ENCODE measurements at places on chromosomes 5 and 9. TPM values are rescaled to one million over a fixed set of nuclear protein-coding genes. Genes with fewer than 3 reads are reported as not detected.

DNA sequence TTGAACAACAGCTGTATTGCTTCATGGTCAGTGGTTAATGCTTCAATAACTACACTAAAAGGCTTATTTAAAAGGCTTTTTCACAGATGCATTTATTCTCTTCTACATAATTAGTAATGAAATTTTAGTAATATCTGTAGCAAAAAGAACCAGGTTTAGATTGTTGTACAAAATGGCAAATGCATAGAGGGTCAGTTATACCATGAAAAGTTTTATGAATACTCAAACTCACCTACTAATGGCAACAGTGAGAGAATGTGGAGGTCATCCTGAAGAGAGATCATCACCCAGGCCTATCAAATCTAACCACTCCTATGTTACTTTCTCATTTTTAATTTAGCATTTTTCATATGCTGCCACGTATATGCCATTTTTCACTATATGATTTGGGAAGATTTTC is 444.3 kb upstream of the CDH9 start:
- no peak for DNase-seq

GRCh38 chr5:119187776-119188529 is 117.1 kb downstream of the DMXL1 start:
- DNase-seq = no peak

- no peak for DNase-seq
These were observed 165.8 kb upstream of the MAP3K1 start for GRCh38 chr5:56649569-56649968.

- no peak for DNase-seq
These were observed 8.3 kb upstream of the NRARP start for GRCh38 chr9:137310189-137311052.

GRCh38 chr5:58351190-58351589 is 108.7 kb downstream of the PLK2 start:
- DNase-seq = no peak

DNA sequence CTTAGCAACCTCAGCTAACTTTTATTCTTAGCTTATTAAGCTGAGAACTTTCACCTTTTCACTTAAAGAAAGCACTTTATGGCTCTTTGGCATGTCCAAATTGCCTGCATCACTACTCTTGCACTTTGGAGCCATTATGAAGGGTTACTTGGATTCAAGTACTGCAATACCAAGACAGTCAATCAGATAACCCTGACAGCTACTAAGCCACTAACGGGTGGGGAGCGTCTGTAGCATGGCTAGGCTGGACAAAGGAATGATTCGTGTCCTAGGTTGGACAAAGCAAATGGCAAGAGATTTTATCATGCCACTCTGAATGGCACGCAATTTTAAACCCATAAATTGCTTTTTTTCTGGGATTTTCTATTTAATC is 39.6 kb downstream of the TRPM6 start:
- DNase-seq = no peak

DNA sequence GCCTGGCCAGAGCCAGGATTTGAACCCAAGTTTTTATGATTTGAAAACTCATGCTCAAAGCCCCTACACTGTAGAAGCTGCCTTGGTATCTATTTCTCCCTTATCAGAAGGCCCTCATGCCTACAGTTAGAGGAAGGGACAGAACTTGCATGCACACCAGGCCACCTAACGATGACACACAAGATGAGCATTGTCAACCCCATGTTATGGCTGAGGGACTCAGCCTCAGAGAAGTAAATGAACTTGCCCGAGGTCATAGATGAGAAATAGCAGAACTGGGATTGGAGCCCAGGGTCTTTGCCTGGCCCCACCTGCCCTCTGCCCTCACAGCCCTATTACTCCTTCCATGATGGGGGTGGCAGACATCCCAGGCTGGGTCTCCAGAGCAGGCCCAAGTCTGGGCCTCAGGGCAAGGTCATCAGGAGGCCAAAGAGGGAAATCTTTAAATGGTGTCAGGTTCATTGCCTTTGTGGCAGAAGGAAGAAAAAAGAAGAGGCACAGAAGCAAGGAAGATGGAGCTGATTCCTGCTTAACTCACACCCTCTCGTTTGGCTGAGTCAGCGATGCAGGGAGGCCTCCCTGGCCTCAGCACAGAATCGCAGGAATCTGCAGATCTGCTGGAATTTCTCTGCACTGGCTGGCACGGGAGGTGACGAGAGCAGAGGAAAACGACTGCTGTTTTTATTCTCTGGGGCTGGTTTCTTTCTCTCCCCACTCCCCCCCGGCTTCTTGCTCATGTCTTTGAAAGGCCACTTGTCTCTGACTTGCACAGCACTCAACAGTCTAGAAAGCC is 20.6 kb upstream of the CRB2 start:
- peak; percentile 28 for DNase-seq

DNA sequence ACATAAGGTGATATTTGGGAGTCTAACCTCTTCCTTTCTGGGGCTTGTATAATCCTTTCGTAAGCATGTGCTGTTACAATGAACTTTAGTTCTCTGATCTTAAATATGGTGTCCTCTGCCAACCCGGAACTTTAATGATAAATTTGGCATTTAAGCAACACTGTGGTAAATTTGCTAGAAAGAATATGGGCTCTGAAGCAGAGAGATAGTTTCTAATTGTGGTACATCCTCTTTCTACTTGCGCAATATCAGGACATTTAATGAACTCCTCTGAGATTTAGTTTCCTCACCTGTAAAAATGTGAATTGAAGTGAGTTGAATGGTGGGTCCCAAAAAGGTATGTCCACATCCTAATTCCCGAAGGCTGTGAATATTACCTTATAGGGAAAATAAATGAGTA is 364.7 kb downstream of the CAAP1 start:
- DNase-seq = no peak

DNA sequence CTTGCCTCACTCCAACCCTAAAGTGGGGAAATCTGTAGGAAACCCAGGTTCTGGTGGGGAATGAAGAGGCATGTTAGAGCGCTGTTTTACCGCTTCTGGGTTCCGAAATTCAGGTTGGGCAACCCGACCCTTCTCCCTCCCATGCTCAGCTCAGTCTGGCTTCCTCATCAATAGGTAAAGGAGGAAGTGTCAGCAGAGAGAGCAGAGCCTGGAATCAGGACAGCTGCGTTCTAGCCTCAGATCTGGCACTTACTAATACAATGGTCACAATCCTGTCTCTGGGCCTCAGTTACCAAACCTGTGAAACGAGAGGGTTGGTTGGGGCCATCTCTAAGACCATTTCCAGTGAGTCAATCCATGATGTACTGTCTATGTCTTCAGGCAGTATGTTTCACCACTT is 16.2 kb upstream of the TNIP1 start:
- no peak for DNase-seq

- no peak for DNase-seq
These were observed 272.0 kb upstream of the ZNF462 start for GRCh38 chr9:106590759-106591505.

DNA sequence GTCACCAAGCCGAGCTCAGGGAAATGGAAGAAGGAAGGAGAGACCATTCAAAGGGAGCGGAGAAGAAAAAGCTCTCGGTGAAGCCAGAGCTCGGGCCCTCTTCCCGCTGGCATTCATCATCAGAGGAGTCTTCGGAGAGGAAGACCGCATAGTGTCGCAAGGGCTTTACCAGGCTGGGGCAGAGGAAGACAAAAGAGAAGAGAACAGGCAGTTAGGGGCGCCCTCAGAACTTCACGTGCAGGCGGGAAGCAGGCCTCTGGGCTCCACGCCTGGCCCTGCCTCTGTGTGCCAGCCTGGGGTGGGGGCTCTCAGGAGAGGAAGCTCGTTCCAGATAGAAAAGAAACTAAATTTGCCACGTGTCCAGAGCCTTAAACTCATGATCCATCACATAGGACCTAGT is 31.7 kb downstream of the CRB2 start:
- DNase-seq = no peak

DNA sequence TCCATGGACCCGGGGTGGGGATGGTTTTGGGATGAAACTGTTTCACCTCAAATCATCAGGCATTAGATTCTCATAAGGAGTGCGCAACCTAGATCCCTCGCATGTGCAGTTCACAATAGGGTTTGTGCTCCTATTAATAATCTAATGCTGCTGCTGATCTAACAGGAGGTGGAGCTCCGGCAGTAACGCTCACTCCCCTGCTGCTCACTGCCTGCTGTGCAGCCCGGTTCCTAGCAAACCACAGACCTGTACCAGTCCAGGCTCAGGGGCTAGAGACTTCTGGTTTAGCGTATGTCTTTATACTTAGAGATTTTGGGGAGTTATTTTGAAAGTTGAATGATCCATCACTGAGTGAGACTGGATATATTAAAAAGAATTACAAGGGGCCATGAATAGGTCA is 50.2 kb downstream of the RICTOR start:
- no peak for DNase-seq

GRCh38 chr9:109166171-109166770 is 778 bp downstream of the FRRS1L start:
- no peak for DNase-seq

GRCh38 chr5:165127941-165128340 is 1622.5 kb downstream of the MAT2B start:
- no peak for DNase-seq

GRCh38 chr5:98231089-98231488 is 542.4 kb upstream of the RGMB start:
- DNase-seq = no peak

DNA sequence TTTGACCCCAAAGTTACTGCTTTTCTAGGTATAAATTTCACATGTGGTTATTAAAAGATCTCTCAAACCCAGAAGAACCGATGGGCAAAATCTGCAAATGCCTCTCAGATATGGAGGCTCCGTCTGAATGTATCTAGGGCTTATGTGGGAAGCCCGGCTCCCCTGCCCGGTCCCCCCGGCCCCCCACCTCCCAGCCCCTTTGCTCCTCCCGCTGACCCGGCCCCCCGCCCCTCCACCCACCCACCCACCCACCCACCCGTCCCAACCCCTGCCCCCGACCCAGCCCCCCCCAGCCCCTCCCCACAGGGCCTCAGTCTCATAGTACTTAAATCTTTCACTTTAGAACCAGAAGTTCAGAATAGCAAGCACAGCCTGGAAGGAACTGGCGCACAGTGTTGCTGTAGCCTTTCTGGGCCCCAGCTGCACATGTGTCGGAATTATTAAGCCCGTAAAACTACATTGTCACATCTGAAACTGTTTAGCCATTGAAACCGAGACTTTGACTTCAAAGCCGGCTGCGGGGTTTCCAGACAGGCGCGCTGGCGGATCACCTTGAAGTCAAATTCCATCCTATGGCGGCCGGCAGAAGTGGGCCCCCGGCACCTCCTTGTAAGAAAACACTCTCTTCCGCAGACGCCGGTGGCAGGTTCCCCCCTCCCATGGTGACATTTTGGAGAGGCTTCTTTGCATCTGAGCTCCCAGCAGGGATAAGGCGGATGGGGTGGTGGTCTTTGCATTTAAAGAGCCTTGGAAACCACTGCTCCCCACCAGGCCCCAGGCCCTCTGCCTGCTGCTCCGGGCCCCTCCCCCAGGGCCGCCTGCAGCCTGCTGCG is 12.8 kb downstream of the NKD2 start:
- no peak for DNase-seq

- no peak for DNase-seq
These were observed 6.3 kb downstream of the LHX3 start for GRCh38 chr9:136198605-136199083.

GRCh38 chr5:54251981-54252380 is 58.4 kb downstream of the ARL15 start:
- DNase-seq = no peak

- no peak for DNase-seq
These were observed 133.4 kb upstream of the CDH9 start for GRCh38 chr5:27171761-27172261.

DNA sequence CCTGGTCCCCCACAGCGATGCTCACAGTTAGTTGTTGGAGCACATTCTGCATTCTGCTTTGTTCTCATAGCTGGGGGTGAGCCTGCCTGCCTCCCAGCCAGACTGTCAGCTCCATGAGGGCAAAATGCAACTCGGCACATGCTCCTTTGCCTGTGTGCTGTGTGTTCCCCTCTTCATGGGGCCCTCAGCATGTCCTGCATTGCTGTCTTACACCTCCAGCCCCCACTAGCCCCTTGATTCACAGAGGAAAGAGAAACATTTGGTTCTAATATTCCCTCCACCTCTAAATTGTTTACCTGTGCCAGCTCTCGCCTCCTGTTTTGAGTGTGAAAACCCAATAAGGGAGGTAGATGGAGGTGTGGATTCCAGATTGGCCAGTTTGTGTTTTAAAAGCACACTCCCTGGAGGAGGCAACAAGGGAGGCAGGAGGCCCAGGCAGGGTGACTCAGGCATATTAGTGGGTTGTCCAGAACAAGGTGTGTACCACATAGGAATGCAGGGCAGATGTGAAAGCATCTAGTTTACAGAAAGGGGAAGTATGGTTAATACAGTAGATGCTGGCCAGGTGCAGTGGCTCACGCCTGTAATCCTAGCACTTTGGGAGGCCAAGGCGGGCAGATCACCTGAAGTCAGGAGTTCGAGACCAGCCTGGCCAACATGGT is 224.6 kb downstream of the AGTPBP1 start:
- DNase-seq = no peak

- DNase-seq = no peak
These were observed 1314.1 kb upstream of the C9orf72 start for GRCh38 chr9:28887188-28887884.

DNA sequence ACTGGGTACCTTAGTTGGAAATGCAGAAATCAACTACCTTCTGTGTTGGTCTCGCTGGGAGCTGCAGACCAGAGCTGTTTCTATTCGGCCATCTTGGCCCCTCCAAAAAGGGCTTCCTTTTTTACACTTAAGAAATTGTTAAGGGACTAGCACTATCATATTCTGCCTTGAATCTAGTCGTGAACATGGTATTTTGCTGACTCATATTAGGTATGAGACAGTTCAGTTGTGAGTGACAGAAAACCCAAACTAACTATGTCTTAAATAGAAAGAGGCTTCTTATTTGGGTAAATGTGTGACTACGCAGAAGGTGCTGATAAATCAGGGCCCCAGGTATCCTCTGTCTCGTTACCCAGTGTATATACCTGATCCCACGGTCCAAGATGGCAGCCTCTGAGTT is 298.2 kb downstream of the EDIL3 start:
- no peak for DNase-seq

DNA sequence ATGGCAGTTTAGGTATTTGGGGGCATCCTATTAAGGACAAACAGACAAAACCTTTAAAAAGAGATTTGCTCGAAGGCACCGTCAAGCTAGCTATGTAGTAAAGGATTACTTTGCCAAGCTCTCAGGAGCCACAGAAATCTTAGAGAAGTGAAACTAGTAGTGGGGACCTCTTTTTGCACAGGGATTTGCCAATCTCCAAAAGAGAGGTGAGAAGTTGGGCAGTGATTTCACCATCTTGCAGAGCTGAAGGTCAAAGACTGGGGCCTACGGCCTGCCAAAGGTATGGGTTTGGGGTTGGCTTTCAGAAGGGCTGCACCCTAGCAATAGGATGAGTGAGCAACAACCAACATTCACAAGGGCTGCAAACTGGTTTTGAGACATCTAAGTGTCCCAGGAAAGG is 1.6 kb upstream of the FCN1 start:
- no peak for DNase-seq

GRCh38 chr9:131915181-131915580 is 164.5 kb downstream of the MED27 start:
- DNase-seq = no peak

Gene OBP2B
- total RNA-seq = not detected

Gene ETF1
- total RNA-seq = 167 TPM

Gene CKMT2
- total RNA-seq = not detected

Gene GTF3C5
- total RNA-seq = 64.8 TPM

Gene ISL1
- total RNA-seq = not detected

Gene ANKRD55
- total RNA-seq = not detected

Gene FOXD4L6
- not detected for total RNA-seq

Gene IL4
- total RNA-seq = not detected

Gene HTR4
- total RNA-seq = not detected

Gene WDR38
- not detected for total RNA-seq

Gene BTNL8
- total RNA-seq = not detected

Gene CNTNAP3B
- total RNA-seq = 0.06 TPM

Gene CYSRT1
- total RNA-seq = not detected

Gene SH3RF2
- total RNA-seq = 11.2 TPM

Gene LHX6
- total RNA-seq = 6.4 TPM
